Urinary bladder (tissue), 4 donors: ENCODE measurements at places on chromosomes 7 and 10.

- DNase-seq: no peak
Observed at GRCh38 chr7:150329331-150330120, 6.2 kb upstream of the ACTR3C start.

DNA sequence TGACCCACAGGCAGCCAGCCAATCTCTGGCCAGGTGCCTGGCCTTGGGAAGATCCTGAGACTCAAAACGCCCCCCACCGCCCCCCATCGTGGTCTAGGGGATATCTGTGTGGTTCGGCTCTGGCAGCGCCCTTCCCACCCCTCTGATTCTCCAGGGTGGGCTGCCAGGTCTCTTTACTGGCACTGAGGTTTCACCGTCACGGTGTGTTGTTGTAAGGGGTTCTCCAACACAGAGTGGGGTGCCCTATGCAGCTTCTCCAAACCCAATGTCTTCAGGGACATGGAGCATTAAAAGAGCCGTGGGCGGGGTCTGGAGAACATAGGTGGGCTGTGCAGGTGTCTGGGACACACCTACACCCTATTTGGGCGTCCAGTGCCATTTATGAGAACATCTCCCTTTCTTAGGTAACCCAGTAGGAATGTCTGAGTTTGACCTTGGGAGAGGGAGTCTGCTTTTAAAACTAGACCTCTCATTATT, 1.5 kb downstream of the MAFK start:
- DNase-seq: no peak

DNA sequence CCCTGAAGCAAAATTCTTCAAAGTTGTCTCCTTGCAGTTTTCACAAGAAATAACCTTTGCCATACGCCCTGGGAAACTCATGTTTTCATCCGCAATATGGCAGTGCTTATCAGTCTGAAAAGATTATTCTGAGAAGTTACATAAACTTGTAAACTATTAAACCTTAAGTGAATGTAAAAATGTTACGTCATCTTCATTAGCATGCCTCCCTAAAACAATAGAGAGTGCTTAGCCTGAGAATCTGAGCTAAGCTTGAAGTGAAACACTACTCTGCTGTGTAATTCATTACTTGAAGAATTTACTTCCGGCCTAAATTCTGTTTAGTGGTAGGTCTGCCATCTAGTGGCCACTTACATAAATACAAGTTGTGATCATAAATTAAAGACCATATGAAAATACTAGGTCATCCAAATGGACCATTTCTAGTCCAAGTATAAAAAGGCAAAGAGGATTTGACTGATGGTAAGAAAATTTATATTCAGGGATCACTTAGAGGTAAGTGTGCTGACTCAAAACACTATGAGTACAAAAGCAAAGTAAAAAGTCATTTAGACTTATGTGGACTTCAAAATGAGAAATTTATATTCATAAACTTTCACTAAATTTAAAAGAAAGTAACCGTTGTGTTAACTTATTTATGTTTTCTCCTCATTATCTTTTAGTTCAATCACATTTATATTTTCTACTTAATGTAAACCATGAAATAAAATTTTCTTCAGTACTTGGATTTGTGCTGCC, 745.1 kb upstream of the LRRTM3 start:
- peak; percentile 35 for DNase-seq

GRCh38 chr10:73650537-73651331, 5.1 kb downstream of the SYNPO2L start:
- DNase-seq: no peak

- no peak for DNase-seq
Observed at GRCh38 chr10:80155696-80156215, 23.2 kb downstream of the PLAC9 start.

GRCh38 chr7:21427871-21428658, at the start of gene SP4:
Gene SP4 (plus strand): TSS chr7:21428083. CDS start chr7:21428252, 169 bp downstream.
- peak; percentile 82 for DNase-seq

DNA sequence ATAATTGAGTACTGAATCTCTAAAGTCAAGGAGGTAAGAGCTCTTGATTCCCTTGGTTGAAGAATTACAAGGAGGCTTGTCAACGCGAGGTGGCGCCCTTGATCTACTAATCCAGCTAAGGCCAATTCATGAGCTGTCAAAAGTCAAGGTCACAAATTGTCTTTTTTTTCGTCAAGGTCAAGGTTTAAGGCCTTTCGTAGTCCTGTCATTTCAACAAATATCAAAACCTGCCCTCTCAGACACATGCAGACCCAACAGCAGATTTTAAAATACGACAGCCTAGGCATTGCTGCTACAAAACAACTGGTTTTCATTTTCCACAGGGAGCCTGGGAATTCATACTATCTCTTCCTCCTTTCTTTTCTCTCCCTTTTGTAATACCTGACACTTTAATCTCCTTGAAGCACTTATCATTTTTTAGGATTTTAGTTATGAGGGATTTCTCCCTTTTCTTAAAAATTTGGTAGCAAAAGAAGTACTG, 3.6 kb downstream of the HOXA13 start:
- peak; percentile 78 for DNase-seq

GRCh38 chr10:20936396-20936795, 39.3 kb upstream of the NEBL start:
- no peak for DNase-seq

GRCh38 chr7:36100226-36100625, 52.8 kb upstream of the EEPD1 start:
- no peak for DNase-seq

DNA sequence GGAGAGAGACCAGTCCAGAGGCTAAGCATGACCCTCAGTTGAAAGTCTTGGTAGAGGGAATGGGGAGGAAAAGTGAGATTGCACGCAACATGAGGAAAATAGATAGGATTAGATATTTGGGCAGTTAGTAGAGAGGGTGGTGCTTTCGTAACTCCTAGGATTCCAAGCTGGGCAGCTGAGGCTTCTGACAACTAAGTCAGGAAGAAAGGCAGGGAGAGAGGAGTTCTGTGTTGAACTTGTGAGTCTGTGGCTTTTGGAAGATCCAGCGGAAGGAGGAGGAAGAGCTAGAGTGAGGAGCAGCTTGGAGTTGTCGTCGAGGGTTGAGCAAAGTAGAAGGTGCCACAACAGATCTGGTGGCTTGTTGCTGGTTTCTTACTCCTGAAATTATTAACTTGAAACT, 21.8 kb downstream of the CUL1 start:
- no peak for DNase-seq

GRCh38 chr7:49797987-49798660, 24.7 kb downstream of the VWC2 start:
- no peak for DNase-seq

DNA sequence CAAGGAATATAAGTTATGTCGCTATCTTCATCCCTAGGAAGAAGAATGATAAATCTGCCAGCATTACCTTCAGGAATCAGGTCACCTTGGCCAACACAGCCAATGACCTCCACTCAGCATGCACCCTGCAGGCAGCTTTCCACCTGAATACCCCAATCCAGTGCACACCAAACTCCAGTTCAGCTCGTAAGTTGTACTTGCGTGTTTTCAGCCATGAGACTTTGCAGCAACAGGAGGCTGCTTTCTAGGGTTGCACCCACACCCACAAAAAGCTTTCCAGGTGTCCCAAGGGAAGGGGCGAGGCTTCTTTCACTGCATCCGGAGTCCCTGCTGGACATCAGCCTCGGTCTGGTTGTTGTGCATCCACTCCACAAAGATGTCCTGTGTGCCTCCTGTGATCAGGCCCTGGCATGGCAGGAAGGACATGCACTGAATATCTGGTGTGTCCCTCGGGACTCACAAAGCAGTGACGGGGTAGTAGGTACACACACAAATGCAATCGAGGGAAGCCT, 282.9 kb downstream of the GRID1 start:
- DNase-seq: no peak

- DNase-seq: no peak
Observed at GRCh38 chr10:121519411-121519810, 78.8 kb downstream of the FGFR2 start.

GRCh38 chr7:91165006-91165845, 99.0 kb upstream of the FZD1 start:
- no peak for DNase-seq

- no peak for DNase-seq
Observed at GRCh38 chr10:66167816-66168215, 758.0 kb upstream of the LRRTM3 start.

- DNase-seq: no peak
Observed at GRCh38 chr7:134037991-134038390, 89.1 kb upstream of the LRGUK start.

DNA sequence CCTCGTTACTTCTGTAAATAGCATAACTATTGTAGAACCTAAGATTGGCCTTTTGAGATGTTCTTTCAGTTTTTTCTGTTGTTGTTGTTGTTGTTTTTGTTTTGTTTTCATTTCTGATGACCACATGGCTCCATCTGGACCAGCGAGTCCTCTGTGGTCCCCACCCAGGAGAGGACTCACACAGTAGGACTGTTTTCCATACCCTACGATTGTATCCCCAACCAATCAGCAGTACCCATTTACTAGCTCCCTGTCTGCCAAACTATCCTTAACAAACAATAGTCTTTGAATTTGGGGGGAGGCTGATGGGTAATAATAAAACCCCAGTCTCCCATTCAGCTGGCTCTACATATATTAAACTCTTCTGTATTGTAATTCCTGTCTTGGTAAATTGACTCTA, 329.5 kb downstream of the SEMA3D start:
- DNase-seq: no peak

DNA sequence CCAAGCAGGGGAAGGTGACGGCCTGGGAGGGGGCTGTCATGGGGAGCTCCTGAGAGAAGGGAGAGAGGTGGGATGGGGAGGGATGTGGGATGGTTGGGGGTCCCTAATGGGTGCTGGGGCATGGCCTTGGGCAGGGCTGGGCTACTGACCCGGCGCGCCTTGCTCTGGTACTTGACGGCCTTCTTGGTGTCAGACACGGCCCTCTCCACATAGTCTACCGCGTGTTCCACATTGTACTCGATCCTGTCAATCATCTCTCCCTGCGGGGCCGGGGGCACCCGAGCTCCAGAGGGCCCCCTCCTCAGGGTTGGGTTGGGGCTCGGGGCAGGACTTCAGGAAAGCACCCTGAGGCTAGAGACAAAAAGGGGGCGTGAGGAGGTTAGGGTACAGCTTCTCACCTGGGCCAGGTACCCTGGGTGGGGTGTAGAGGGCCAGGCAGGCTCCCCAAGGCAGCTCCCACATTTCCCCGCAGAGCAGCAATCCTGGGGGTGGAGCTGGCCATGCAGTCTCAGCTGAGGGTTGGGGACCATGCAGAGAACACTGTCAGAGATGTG, 17.3 kb downstream of the BUD23 start:
- DNase-seq: no peak

DNA sequence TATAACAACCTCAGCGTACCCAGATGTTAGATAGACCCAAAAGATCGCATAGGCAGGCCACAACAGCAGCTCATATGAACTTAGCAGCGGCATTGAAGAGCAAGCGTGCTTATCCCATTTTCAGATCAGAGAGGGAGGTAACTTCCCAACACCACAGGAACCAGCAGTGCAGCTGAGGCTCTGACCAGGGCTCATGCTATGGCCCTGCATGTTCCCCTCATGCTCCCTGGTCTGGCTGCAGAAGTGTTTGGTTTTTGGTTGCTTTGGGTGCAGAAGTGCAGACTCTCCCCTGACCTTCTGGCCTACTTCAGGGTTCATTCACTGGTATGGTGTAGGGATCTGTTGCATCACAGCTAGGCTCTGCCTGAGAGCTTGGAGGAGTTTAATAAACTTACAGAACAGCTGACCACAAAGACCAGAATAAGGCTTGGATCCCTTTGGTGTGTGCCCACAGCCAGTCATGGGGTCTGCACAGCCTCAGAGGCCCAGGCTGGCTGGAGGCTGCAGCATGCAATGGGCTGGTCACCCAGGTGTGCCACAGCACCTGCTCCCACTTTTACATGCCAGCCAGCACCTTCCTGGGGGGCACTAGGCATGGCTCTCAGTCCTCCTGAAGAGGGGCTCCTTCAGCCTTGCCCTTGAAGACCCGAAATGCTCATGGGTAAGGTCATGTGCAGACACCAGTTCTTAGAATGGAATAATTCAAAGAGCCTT, 9.1 kb upstream of the CXCL12 start:
- DNase-seq: no peak
